ENCODE measurements at places on chromosomes 2 and 18. TPM values are rescaled to one million over a fixed set of nuclear protein-coding genes. Genes with fewer than 3 reads are reported as not detected.

DNA sequence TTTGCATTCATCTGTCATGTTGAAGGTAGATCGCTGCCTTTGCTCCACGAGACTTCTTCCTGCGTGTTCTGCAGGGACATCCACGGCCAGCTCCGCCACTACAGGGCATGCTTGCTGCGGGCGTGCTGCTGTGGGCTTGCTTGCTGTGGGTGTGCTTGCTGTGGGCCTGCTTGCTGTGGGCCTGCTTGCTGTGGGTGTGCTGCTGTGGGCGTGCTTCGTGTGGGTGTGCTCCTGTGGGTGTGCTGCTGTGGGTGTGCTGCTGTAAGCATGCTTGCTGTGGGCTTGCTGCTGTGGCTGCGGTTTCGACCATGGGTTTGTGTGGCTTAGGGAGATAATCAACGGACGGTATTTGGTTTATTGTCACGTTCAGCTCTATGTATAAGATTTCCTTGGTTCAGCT, 161.3 kb upstream of the NFATC1 start:
- no peak overlapping the region for H3K27ac ChIP-seq
- no peaks in the 10 kb centered on the region for H3K27me3 ChIP-seq
- no peak for DNase-seq
- no peaks in the 10 kb centered on the region for H3K4me1 ChIP-seq
- H3K36me3 ChIP-seq, result no peaks in the 10 kb centered on the region

DNA sequence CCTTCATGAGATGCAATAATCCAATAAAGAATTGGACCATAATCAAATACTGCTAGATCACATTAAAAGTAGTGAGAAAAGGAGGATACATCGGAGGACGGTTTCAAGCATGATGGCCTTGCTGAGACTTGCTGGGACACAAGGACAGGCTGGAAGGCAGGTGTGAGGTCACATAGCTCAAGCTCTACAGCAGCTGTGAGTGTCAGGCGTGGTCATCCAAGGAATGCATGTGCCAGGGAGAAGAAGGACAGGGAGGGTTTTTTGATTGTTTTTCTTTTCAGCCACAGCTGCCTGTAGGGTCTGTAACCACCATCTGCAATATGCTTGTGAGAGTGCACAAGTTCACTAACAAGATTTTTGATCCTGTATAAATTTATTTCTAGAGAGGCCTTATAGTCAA, 57.6 kb downstream of the BMP10 start:
- no peak overlapping the region for H3K27ac ChIP-seq
- no peak for DNase-seq
- H3K36me3 ChIP-seq, result no peaks in the 10 kb centered on the region
- no peaks in the 10 kb centered on the region for H3K27me3 ChIP-seq

- no peaks in the 10 kb centered on the region for H3K4me1 ChIP-seq
- no peak overlapping the region for H3K4me3 ChIP-seq
- H3K27ac ChIP-seq, result no peak overlapping the region
These were observed 128.7 kb downstream of the TXNL1 start for GRCh38 chr18:56509656-56510055.

DNA sequence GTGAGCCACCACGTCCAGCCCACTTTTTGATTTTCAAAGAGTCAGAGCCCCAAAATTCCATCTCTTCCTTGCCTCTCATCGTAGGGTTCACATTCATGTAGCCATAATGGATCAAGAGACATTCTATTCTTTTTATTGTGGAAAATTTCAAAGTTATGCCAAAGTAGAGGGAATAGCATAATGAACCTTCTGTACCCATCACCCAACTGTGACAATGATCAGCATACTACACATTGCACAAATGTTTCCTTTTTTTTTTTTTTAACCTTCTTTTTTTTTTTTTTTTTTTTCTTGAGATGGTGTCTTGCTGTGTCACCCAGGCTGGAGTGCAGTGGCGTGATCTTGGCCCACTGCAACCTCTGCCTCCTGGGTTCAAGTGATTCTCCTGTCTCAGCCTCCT, 162.4 kb downstream of the EML6 start:
- H3K27ac ChIP-seq, result no peak overlapping the region
- no peaks in the 10 kb centered on the region for H3K36me3 ChIP-seq
- H3K4me3 ChIP-seq, result no peak overlapping the region

GRCh38 chr2:168192839-168193616, 54.4 kb downstream of the STK39 start:
- peak overlapping the region; percentile 99 for H3K27ac ChIP-seq
- H3K27me3 ChIP-seq, result no peaks in the 10 kb centered on the region
- no peak for DNase-seq
- peak overlapping the region; percentile 1 for H3K4me3 ChIP-seq
- peaks cover 100% of the 10 kb centered on the region for H3K4me1 ChIP-seq

HOXD13 gene
- total RNA-seq, result not detected

- H3K4me1 ChIP-seq, result peaks cover 19% of the 10 kb centered on the region
- H3K27me3 ChIP-seq, result no peaks in the 10 kb centered on the region
- H3K4me3 ChIP-seq, result no peak overlapping the region
- H3K36me3 ChIP-seq, result no peaks in the 10 kb centered on the region
- peak; percentile 65 for DNase-seq
These were observed 207.9 kb downstream of the ARL4C start for GRCh38 chr2:234288974-234289455.

ERICH2 gene
- total RNA-seq, result 2.4 TPM

NTSR2 gene
- total RNA-seq, result not detected

PCARE gene
- total RNA-seq, result not detected

DNA sequence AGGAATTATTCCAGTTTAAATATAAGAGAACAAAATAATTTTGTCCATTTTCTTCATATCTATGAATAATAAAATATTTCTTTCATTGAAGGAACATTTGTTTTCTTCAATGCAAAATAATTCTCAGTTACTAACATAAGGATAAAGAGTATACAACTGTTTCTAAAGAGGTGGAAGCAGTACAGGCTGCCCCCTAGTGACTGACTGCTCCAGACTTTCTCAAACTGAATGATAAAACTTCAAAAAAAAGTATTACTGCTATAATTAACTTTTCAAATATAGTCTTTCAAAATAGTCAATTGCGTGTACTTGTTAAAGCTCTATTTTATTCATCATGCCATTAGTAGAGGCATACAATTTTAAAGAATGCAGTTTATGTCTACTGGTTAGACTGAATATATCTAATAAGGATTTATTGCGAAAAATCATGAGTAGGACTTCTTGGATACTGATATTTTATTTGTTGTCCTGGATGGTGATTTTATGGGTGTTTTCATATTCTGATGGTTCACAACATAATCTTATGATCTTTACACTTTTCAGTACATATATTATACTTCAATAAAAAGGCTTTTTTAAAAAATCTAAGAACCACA, 100.1 kb downstream of the WDPCP start:
- H3K4me3 ChIP-seq, result no peak overlapping the region
- H3K27ac ChIP-seq, result no peak overlapping the region
- no peaks in the 10 kb centered on the region for H3K4me1 ChIP-seq
- peak; percentile 15 for DNase-seq
- no peaks in the 10 kb centered on the region for H3K36me3 ChIP-seq

DNA sequence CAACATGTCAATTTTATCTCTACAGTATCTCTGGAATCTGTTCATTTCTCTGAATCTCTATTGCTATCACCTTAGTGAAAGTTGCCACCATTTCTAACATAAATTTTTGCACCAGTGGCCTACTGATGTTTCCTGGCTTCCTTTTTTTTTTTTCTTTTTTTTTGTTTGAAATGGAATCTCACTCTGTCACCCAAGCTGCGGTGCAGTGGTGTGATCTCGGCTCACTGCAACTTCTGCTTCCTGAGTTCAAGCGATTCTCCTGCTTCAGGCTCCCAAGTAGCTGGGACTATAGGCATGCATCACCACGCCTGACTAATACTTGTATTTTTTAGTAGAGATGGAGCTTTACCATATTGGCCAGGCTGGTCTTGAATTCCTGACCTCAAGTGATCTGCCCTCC, 35.1 kb downstream of the KCNJ13 start:
- H3K36me3 ChIP-seq, result peaks cover 3% of the 10 kb centered on the region
- H3K27me3 ChIP-seq, result no peaks in the 10 kb centered on the region
- DNase-seq, result no peak
- H3K27ac ChIP-seq, result no peak overlapping the region
- H3K4me1 ChIP-seq, result no peaks in the 10 kb centered on the region

DNA sequence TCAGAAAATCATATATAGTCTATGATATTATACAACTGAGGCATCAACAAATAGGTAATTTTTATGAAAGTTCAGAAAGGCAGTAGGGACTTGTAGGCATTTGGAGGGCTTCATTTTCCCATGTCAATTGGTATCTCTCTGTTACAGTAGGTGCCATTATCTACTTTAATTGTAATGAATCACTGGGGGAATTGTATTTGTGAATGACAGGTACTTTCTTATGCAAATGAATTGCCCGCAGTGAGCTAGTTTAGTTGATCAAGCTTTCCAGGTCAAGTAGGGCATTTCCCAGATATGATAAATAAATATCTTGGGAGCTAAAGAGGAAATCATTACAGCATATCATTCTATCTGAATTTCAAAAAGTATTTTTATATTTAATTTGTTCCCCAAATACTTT, 1116.3 kb downstream of the DPP10 start:
- no peak overlapping the region for H3K4me3 ChIP-seq
- no peaks in the 10 kb centered on the region for H3K27me3 ChIP-seq
- no peaks in the 10 kb centered on the region for H3K36me3 ChIP-seq
- no peaks in the 10 kb centered on the region for H3K4me1 ChIP-seq
- no peak overlapping the region for H3K27ac ChIP-seq

SLC11A1 gene
- 0.42 TPM for total RNA-seq

DNA sequence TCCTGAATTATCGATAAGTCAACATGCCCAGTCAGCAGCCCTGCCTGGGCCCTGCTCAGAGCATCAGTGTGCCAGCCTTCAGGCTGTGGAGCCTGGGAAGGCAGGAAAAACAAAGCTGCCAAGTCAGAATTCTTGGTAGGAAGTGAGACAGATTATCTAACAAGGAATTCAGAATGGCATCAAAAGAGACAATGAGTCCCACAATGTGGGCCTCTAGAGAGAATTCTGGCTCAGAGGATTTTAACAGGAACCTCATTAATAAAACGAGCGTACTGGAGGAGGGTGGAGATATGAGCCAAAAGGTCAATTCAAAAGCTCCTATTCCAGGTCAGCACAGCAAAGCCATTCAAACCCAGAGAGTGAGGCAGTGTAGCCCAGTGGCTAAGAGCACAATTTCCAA, 327.6 kb upstream of the MMADHC start:
- H3K27ac ChIP-seq, result no peak overlapping the region
- H3K36me3 ChIP-seq, result no peaks in the 10 kb centered on the region
- no peak overlapping the region for H3K4me3 ChIP-seq
- no peak for DNase-seq
- H3K27me3 ChIP-seq, result no peaks in the 10 kb centered on the region

AMER3 gene
- total RNA-seq, result not detected

DNA sequence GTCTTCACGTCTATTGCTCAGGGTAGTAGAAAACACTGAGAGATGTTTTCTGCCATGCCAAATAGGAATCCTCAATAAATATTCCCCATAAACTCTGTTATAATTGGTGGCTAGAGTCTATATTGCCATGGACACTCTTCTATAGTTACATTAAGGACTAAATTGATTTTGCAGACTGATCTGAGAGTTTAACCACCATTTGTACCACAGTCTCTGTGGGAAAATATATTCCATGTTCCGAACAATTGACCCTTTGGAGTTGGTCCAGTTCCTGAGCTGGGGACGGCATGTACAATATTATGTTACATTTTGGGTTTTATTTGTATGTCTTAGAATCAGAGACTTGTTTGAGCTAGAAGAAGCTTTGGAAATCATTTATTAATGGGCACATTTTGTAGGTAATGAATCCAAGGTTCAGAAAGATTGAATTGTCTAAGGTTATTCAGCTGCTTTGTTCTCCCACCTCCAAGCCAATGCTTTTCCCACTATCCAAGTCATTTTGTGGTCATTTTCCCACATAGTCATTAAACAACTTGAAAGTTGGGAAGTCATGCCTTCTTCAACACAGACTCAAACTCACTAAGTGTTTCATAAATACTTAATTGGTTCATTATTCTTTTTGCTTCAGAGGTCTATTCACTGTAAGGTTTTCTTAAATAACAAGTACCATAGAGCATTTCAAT, 5.1 kb upstream of the PPP1CB start:
- H3K4me3 ChIP-seq, result no peak overlapping the region
- no peak for DNase-seq
- peaks cover 9% of the 10 kb centered on the region for H3K4me1 ChIP-seq
- H3K27me3 ChIP-seq, result no peaks in the 10 kb centered on the region
- no peak overlapping the region for H3K27ac ChIP-seq
- no peaks in the 10 kb centered on the region for H3K36me3 ChIP-seq

TRPM8 gene
- 0.39 TPM for total RNA-seq

GRCh38 chr2:130987519-130988425, 105.5 kb downstream of the FAM168B start:
- no peaks in the 10 kb centered on the region for H3K36me3 ChIP-seq
- no peaks in the 10 kb centered on the region for H3K27me3 ChIP-seq
- DNase-seq, result no peak
- no peak overlapping the region for H3K27ac ChIP-seq

ADCYAP1 gene
- not detected for total RNA-seq

- H3K36me3 ChIP-seq, result no peaks in the 10 kb centered on the region
- no peak overlapping the region for H3K4me3 ChIP-seq
- no peaks in the 10 kb centered on the region for H3K27me3 ChIP-seq
- peaks cover 5% of the 10 kb centered on the region for H3K4me1 ChIP-seq
- DNase-seq, result no peak
These were observed 45.3 kb upstream of the ROCK2 start for GRCh38 chr2:11389551-11390398.

- H3K4me3 ChIP-seq, result no peak overlapping the region
- H3K27me3 ChIP-seq, result no peaks in the 10 kb centered on the region
- no peak overlapping the region for H3K27ac ChIP-seq
- peak; percentile 2 for DNase-seq
These were observed 7.5 kb downstream of the COPS8 start for GRCh38 chr2:237092920-237093781.

COL5A2 gene
- total RNA-seq, result 2.3 TPM

DNA sequence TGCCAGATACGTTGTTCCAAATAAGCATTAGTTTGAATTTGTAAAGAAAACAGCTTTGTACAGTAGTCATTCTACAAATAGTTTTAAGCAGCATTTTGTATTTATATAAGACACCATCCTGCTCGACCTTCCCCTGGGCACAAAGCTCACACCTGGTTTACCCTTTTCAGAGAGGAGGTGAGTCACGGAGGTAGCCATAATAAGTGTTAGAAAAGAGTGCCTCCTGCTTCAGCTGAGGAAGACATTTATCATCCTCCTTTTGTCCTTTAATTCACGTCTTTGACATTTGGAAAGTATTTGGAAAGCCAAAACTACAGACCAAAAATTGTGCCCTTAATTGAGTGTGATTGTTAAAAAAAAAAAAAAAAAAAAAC, 6.8 kb downstream of the RAB12 start:
- DNase-seq, result no peak
- H3K4me1 ChIP-seq, result peaks cover 6% of the 10 kb centered on the region
- H3K4me3 ChIP-seq, result no peak overlapping the region
- H3K36me3 ChIP-seq, result peaks cover 4% of the 10 kb centered on the region
